SK-N-MC (cell line): ENCODE measurements at places on chromosomes 7 and 10.

GRCh38 chr10:35600193-35600592 lies 4.9 kb upstream of the GJD4 start:
- DNase-seq = no peak

- DNase-seq = no peak
Observed at GRCh38 chr10:121084016-121084674, 233.0 kb downstream of the WDR11 start.

- no peak for DNase-seq
Observed at GRCh38 chr10:80392250-80392649, 16.1 kb upstream of the PRXL2A start.

- no peak for DNase-seq
Observed at GRCh38 chr7:12722636-12723605, 35.5 kb downstream of the ARL4A start.

DNA sequence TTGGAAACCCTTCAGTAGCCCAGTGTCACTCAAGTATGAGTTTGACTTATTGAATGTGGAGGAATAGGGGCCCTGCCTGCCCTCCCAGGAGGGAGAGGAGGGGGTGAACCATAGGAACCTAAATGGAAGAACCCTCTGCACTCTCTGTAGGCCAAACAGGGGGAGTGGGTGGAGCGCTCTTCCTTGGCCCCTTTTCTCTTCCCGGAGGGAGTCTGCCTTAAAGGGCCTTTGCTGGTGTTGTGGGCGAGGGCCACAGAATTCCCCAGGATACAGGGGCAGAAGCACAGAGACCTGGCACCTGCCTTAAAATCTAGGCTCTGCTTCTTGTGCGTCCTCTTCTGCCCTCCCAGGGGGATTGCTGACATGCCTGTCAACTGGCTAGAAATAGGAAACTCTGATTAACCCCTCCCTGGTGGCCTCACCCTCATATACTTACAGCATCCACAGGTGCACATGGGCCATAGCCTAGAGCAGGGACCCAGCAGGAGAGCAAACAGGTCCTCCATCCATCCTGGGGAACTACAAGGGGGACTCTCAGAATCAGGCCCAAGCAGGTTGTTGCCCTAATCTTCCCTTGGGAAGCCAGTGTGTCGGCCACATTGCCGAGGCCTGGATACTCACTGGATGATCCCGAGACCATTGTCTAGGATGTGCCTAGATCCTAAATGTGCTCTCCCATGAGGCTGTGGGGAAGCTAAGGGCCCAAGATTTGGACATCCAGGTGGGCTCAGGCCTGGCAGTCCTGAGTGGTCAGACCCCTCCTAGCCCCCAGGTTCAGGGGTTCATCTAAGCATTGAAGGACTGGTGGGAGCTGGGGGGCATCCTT lies 3.4 kb downstream of the TRIM8 start:
- no peak for DNase-seq

GRCh38 chr7:90692396-90692795 lies 96.3 kb downstream of the CDK14 start:
- DNase-seq = no peak

GRCh38 chr7:70416986-70417655 lies 714.8 kb upstream of the GALNT17 start:
- DNase-seq = no peak

GRCh38 chr7:35254496-35255442 lies 869 bp upstream of the TBX20 start:
- DNase-seq = no peak

DNA sequence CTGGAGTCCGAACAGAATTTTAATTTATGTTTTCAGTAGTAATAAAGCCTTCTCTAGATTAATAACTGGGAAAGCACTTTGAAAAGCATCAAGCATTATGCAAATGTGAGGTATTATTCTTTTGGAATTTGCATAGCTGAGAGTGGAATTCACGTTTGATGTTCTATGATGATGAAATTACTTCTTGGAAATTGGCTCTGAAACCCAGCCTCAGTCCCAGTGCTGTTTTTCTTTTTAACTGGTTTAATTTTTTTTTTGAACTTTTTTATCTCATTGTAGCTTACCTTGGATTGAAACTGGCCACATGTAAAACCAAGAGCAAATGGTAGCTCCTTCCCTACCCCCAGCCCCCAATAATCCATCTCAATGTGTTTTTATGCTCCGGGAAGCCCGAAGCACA lies 1.2 kb downstream of the TBXAS1 start:
- DNase-seq = no peak

- no peak for DNase-seq
Observed at GRCh38 chr10:3494131-3494837, 290.7 kb downstream of the KLF6 start.

DNA sequence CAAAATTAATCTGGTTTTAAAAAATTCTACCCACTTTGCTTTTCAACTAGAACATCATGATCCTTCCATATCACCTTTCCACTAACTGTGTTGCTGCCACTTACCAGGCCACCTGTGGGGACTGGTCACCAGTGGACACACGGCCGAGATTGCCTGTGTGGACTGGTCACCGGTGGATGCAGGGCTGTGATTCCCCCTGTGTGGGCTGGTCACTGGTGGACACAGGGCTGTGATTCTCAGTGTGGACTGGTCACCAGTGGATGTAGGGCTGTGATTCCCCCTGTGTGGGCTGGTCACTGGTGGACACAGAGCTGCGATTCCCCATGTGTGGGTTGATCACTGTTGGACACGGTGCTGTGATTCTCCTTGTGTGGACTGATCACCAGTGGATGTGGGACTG lies 27.0 kb downstream of the UPP1 start:
- DNase-seq = no peak

- no peak for DNase-seq
Observed at GRCh38 chr7:140605337-140605736, 35.3 kb downstream of the DENND2A start.

- DNase-seq = no peak
Observed at GRCh38 chr7:40306025-40306424, 171.2 kb downstream of the SUGCT start.

DNA sequence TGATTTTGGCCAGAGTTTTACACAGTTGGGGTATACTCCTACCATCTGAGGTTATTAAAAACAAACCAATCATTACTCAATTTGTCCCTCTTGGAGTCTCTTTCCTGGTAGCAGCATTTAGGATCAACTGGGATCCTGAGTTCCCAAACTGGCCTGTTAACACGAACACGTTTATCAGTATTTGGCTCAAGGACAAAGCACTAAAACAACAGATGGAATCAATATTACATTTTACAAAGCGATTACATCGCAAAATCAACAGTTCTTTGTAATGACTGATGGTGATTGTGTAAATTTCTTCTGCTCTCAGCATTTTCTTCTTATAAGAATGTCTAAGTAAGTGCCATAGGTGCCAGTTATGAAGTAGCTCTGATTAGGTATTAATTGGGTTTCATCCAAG lies 582.9 kb upstream of the ANKRD30A start:
- DNase-seq = no peak

- DNase-seq = no peak
Observed at GRCh38 chr10:33125111-33125510, 167.1 kb upstream of the ITGB1 start.

DNA sequence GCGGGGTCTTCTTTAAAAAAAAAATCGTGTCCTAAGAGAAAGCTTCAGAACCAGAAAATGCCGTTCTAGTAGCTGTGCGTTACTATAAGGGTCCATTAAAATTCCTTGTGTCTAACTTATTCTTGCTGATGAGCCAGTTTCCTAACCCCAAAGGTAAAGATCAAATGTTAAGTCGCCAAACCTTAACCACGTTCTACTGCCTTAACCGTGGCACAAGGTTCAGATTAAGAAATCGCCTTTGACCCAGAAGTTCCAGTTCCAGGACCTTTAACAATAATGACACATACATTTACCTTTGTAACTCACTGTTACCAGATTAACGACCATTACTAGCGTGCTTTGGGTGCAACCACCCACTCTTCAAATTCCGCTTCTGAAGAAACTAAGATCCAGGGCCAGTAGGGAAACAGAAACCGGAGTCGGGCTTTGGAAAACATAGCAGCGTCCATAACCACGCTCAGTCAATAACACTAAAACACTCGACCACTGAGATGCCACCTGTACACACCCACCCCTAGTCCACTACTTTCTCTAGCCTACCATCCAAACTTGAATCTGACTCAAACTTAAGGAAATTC lies 620 bp downstream of the BET1 start:
- no peak for DNase-seq
